ENCODE measurements at places on chromosomes 11 and 22.

DNA sequence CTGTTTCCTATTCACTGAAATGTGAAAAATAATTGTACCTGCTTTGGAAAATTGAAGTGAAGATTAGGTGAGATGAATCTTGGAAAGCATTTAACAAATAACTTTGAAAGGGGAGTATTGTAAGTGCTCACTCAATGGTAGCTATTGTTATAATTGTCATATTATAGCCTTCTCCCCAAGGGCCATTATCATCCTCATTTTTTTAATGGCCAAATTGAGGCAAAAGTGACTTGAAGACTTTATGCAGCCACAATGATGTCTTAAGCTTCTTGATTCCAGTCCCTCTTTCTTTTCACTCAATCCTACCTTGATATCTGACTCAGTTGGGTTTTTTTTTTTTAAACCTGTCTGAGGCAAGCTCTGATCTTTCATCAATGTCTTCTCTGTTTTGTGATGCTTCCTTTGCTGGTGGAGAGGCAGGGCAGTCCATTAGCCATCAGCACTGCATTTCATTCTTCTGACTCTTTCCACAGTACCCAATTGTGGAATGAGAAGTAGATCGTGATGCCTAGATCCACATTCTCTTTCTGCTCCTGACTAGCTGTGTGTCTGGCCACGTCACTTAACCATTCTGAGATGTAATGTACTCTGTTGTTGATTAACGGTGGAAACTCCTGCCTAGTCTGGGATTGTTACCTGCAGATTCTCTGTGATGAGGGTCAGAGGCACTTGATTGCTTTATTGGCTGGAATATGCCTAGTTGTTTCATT, 101.4 kb downstream of the DBX1 start:
- DNase-seq, result peak; percentile 53

GRCh38 chr11:73147771-73148681, 5.9 kb upstream of the FCHSD2 start:
- no peak for DNase-seq

DNA sequence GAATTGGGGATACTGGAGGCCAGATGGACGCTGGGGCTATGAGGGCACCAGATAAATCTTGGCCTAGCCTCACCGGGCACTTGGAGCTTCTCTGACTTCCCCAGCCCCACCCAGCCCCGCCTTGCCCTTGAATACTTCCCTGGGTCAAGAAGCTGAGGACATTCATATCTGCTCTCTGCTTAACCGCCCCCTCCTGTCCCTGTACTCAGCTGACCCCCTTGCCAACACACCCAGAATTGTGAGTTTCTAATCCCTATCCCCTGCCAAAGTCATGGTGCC, 22.0 kb downstream of the FADS3 start:
- no peak for DNase-seq

DNA sequence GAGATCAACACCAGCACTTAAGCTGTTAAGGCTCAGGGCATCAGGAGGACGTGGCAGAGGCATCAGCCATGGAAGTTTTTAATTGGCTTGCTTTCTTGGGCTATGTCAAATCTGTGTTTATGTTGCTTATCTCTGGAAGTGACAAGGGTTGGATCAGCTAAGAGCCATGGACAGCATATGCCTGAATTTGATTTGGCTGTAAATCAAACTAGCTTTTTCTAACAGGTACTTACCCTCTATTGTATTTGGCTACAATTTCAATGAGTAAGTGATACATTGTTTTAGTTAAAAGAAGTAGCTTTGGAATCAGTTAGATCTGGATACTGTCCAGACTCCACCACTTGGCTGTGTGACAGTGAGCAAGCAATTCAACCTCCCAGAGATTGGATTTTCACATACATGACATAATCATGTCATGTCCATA, 936.6 kb downstream of the OPCML start:
- DNase-seq, result no peak

DNA sequence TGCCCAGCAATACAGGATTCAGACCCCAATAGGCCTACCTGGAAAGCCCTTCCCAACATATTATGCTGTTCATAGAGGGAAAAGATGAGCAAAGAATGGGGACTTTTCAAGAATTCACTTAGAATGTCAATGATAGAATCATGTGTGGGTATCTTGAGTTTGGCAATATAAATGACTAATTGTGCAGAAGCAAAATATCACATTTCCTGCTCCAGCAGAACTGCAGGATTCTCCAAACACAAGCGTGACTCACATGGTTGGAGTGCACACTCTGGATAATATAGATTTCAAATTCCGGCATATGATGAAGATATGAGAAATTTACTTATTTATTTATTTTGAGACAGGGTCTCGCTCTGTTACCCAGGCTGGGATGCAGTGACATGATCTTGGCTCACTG, 12.5 kb upstream of the APOL5 start:
- DNase-seq, result no peak

DNA sequence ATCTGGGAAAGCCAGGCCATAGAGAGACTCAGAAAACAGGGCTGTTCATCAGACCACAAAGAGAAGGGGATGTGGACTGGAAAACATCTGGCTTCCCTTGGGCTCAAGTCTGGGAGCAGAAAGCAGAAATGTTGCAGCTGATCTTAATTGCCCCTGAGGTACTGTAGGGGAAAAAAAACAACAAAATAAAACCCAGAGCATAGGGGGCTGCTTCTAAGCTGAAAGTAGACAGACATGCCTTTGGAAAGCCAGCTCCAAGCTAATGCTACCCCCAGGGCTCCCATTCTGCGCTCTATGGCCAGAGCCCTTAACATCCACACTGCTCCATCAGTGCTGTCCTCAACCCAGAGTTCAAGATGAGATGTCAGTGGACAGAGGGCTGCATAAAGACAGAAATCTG, 2.0 kb upstream of the PACSIN3 start:
- DNase-seq, result no peak
